ENCODE measurements at places on chromosomes 5 and 9.

DNA sequence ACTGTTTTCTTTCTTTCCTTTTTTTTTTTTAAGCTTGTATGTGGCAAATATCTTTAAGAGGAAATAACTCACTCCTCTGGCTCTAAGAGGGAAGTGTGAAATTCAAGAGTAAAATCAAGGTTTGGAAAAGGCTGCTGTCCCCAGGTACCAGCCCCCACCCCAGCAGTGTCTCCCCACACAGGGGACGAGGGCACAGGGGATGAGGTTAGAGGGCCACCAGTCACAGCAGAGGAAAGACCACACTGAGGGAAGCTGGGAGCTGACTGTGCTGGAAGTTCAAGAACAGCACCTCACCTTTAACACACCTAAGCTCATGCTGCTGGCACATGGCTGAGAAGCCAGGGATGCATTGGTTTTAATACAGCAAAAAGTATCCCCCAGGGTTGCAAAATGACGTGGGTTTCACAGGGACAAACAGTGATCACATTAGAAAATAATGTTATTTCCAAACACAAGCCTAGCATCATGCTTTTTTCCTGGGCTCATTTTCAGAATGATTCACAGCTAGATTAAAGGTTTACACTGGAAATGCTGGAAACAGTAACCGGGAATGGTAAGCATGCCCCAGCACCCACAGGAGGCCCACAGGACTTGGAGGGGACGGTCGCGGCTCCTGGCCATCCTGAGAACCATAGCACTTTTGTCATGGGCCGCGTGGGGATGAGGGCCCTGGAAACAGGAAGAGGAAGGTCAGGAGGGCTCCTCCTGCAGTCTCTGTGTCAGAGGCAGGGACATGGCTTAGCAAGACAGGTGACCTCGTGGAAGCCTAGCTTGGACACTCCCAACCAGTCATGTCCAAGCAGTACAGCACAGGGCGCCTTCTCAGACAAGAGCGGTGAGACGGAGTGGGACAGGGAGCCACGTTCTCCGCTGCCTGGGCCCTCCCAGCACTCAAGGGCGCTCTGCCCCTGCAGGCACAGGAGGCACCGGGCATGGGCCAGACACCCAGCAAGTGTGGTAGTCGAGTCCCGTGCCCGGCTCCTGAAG, 6.9 kb downstream of the LPCAT1 start:
- peak; percentile 51 for DNase-seq

GRCh38 chr9:33297432-33297831, 7.1 kb downstream of the NFX1 start:
- DNase-seq = no peak

DNA sequence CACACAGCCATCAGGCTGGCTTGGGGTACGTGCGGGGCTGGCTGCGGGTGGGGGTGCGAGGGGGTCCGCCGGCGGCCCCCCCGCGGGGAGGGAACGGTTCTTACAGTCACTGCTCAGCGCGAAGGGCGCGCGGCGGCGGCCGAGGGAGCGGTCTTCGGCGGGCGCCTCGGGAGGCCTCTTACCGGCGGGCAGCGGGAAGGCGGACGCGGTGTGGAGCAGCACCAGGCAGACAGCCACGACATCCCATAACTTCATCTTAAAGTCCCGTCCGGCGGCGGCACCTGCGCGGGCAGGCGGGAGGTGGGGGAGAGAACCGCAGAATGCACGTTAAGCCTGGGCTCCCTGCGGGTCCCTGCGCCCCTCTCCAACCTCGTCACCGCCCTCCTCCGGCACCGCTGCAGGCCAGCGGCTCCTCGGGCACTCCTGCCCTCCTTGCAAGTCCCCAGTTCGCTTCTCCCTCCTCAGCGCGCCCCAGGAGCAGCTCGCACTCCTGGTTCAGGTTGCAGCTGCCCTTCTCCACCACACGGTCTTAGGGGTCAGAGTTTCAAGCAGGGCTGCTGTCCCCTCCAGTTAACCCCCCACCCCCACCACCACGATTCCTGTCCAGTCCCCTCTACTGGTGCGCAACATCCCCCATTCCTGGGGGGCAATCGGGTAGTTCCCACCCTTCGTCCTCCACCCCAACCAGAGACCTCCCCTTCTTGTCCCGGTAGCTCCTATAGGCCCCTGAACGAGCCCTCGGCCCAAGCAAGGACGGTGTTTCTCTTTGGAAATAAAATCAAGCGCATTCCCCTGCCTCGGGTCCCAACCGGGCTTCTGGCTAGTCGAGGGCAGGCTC, 5.1 kb downstream of the GDNF start:
- no peak for DNase-seq

DNA sequence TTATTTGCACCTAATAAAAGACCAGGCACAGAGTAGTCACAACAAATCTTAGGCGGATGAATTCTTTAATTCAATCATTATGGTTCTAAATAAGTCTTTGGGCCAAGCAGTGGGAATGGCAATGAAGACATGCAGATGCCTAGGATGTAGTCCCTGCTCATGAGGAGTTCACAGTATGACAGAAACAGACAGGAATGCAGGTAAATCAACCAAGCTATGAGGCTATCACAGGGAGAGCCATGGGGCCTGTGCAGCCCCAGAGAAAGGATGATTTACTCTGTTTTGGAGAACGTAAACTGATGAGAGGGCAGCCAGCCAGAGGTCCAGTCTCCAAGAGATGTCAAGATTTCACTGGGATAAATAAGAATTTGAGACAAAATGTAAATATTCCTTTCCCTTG, 129.4 kb downstream of the TRIM32 start:
- no peak for DNase-seq

DNA sequence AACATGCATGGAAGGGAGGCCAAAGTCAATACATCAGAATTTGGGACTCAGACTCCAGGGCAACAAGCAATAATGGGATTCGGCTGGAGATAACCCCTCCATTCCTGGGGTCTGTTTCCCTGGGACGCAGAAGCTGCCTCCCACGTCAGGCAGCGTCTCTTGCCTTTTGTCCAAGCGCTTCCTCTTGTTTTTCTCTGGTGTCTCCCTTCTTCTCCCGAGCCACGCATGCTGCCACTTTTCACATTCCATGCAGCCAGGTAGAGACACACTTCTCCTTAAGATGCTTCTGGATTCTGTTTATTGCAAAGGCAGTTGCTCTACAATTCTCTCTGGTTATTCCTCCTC, 267.3 kb downstream of the AOPEP start:
- no peak for DNase-seq

DNA sequence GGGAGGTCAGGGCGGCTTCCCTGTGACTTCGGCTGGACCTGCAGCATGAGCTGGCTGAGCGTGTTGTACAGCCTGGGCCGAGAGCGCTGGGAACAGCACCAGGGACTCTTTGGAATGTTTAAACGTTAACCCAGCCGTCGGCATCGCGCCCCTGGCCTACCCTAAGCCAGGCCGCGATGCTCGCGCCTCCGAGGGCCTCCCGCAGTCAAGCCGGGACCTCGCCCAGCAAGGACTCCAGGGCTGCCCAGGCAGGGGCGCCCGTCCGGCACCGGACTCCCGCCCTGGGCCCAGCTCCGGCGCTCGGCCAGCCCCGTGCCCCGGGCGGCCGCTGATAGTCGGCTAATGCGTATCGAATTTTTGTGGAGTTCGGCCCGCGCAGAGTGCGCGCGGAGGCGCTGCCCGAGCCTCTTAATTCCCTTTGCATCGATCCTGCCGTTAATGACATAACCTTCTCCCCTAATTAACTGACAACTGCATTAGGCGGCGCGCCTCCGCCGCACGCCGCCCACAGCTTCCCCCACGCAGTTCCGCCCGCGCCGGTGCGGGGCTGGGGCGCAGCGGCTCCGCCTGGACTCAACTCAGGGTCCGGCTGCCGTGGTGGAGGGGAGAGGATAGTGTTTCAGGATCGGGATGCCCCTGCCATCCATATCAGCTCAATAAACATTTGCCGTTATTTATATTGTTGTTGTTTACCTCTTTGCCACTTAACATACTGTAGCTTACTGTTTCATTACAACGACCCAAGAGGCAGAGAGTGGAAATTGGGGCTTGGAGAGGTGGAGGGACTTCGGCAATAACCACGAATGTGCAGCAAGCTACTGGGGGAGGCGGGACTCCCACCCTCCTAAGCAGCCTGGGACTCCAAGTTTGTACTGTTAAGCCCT, 28.8 kb upstream of the CDC23 start:
- DNase-seq = peak; percentile 42

DNA sequence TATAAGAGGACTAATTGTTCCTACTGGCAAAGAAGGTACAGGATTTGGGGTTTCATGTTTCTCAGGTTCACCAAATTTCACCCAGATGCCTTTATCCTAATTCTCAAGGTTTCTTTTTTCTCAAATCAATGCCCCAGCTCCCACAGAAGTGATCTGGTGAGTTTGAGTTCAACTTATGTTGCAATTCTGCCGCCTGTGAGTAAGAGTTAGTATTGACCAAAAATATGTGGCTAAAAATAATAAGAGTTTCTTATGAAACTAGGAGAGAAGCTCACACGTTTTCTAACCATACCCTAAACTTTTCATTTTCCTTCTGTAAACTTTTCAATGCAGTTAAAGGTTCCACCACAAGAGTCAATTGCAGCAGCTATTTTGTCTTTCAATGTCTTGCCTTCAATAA, 15.1 kb downstream of the SLCO6A1 start:
- DNase-seq = peak; percentile 68

DNA sequence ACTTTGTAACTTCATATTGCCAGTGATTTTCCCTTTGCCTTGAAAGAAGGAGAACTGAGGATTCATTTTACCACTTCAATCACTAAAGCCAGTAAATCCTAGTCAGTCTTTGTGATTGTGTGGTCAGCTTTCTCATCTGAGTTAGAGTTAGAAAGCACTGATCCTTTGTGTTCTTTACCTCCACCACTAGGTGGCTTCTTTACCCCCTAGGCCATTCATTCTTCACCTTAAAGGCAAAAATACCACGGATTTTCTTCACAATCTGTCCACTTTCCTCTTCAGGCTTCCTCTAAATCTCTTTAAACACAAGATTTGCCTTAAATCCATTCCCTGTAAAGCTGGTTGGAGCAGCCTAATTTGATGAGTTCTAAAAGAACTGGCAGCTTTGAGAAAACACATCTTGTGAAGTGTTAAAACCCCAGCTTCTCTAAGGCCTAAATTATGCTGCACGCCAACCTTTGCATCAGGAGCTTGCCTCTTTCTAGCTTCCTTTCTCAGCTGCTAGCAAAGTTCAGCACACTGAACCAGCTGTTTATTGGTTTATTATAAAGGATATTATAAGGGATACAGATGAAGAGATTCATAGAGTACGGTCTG, 20.4 kb downstream of the BDP1 start:
- DNase-seq = peak; percentile 54

- no peak for DNase-seq
These were observed 4.1 kb upstream of the PRDM12 start for GRCh38 chr9:130660326-130660682.
